ENCODE measurements at places on chromosomes 2 and 18.

GRCh38 chr2:182088681-182089320 is 103.1 kb downstream of the PPP1R1C start:
- DNase-seq, result no peak

DNA sequence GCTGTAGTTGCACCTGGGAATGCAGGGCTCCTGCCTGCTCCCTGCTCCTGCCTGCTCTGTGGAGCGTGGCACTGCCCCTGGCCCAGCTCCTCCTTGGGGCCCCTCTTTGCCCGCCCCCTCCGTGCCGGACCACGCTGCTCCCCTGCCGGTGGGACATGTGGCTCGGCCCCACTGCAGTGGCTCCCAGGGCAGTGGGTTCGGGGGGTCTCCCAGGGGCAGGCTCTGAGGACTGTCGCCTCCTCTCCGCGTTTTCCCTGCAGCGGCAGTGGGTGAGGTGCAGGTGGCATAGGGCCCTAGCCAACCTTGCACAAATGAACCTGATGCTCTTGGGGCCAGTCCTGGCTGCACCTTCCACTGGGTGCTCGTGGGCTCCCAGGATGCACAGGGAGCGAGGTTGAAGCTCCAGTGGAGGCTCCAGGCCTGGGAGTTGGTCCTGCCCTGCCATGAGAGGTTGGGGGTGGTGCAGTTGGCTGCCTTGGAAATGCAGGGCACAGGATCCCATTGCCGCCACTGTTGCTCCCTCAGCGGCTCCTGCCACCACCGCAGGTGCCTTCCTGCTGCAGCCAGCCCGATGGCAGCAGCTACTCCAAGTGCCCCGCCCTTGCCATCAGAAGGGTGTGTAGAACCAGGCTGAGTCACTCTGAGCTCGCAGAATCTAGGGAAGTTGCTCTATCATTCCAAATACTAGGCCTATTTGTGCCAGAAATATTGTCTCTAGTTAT is 313.1 kb upstream of the SYT4 start:
- no peak for DNase-seq

DNA sequence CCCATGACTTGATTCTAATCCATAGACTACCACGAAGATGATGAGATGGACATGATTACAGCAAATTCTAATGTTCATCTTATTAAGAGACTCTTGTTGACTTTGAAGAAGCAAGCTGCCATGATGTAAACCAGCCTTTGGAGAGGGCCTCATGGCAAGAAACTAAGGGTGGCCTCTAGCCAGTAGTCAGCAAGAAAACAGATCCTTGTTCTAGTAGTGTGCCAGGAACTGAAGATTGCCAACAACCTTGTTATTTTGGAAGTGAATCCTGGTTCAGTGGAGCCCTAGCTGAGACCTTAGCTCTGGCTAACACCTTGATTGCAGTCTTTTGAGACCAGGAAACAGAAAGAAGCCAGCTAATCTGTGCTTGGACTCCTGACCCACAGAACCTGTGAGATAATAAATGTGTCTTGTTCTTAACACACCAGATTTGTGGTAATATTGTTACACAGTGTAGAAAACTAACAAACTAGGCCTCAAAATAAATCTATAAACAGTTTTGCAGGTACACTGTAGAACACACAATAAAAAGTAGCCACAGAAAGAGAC is 10.0 kb downstream of the PHOSPHO2 start:
- no peak for DNase-seq

DNA sequence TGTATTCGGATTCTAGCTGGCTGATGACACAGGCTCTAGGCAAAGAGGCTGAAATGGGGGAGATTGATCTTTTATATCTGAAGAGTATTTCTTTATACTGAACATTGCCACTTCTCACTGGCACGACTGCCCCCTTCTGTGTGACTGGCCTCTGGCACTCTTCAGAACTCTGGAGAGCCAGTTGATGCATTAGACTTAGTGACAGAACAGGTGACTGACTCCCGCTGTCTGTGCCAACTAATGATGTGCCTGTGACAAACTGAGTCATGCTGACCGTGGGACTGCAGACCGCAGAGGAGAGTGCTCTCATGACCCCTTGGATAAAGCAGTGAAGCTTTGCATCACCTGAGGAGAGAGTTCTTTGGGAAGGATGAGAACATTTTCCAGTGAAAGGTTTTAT is 14.4 kb downstream of the MGAT5 start:
- no peak for DNase-seq

DNA sequence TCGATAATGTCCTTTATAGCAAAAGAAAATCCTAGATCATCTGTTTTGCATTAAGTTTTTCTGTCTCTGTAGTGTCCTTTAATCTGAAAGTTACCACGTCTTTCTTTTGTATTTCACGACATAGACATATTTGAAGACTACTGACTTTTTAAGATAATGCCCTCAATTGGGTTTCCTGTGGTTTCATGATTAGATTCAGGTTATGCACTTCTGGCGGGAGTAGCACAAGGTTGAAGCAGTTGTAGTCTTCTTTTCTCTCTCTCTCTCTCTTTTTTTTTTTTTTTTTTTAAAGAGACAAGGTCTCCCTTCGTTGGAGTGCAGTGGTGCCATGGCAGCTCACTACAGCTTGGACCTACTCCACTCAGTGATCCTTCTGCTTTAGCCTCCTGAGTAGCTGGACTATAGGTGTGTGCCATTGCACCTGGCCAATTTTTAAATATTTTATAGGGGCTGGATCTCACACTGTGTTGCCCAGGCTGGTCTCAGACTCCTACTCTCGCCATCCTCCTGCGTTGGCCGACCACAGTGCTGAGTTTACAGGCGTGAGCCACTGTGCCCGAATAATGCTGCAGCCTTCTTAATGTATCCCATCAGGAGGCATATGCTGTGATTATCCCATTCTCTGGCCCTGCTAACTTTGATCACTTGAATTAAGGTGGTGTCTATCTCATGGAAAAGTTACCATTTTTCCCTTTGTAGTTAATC is 3.9 kb downstream of the INPP4A start:
- DNase-seq, result no peak
